Stimulated activated CD4-positive, alpha-beta T cell treated with anti-CD3 and anti-CD28 coated beads, Interleukin-15, amount 100 ng/mL, for 1 hour (primary cell): ENCODE measurements at places on chromosomes 12 and 14.

GRCh38 chr12:47223848-47224213 lies 144.1 kb upstream of the AMIGO2 start:
- no peak for DNase-seq

DNA sequence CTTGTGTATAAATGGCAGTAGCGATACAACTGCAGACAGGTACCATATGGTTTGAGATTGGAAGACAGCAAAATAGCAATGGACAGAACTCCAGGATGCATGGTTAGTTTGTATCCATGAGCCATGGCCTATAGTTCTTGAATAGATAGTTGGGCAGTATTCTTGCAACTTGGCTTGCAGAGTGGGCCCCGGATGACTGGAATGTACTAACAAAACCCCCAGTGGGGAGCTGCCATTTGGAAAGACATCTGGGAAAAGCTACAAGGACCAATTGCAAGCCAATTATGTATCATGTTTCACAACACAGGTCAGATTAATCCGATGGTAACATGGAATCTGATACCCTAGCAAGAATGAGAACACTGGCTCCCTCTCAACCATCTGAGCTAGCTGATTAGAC lies 279.6 kb downstream of the RERGL start:
- DNase-seq, result no peak

GRCh38 chr12:89707703-89708564 lies 704 bp downstream of the ATP2B1 start:
- peak; percentile 19 for DNase-seq

- no peak for DNase-seq
Measured at GRCh38 chr12:48001505-48002413, 2.5 kb downstream of the COL2A1 start.

GRCh38 chr12:108606492-108606891 lies 8.6 kb upstream of the TMEM119 start:
- DNase-seq, result no peak
